ENCODE measurements at places on chromosomes 16 and 17. TPM values are rescaled to one million over a fixed set of nuclear protein-coding genes. Genes with fewer than 3 reads are reported as not detected.
A peak's percentile ranks its signal among the peaks of the same experiment; 100 is the strongest.

GRCh38 chr17:66538776-66539175 lies 236.4 kb downstream of the PRKCA start:
- no peak for DNase-seq

GRCh38 chr17:49511810-49512209 lies 16.7 kb downstream of the NGFR start:
- DNase-seq: no peak

- DNase-seq: peak; percentile 89
Measured at GRCh38 chr16:67860589-67861398, 12.1 kb upstream of the EDC4 start.

GRCh38 chr17:52831536-52831935 lies 673.0 kb upstream of the CA10 start:
- no peak for DNase-seq

DNA sequence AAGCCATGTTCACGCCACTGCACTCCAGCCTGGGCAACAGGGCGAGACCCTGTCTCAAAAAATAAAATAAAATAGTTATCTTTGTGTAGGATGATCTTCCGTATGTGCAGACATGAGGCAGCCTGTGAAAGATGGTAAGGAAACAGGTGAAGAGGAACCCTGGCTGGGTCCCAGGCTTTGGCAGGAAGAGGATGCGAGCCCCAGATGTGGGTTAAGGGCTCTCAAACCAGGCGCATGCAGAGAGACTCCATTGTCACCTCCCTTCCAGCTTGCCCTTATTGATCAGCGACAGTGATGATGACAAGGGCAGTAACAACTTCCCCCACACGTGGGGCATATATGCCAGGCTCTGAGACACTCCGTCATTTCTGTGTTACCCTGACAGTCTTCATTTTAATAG lies 106.8 kb downstream of the GNAO1 start:
- no peak for DNase-seq

- no peak for DNase-seq
Measured at GRCh38 chr17:82415336-82415735, 2.8 kb upstream of the HEXD start.

- no peak for DNase-seq
Measured at GRCh38 chr17:4902540-4902939, 358 bp downstream of the CHRNE start.

GRCh38 chr17:75875940-75876189 lies 2.5 kb downstream of the TRIM47 start:
- DNase-seq: no peak

GRCh38 chr16:70677499-70678120 lies 8.2 kb downstream of the MTSS2 start:
- no peak for DNase-seq

- DNase-seq: no peak
Measured at GRCh38 chr17:17072546-17072945, 30.3 kb downstream of the MPRIP start.

GRCh38 chr17:56978441-56979090 lies 635 bp downstream of the SCPEP1 start:
- DNase-seq: peak; percentile 17

GRCh38 chr17:44777394-44778348 lies 18.9 kb downstream of the ADAM11 start:
- DNase-seq: no peak

DNA sequence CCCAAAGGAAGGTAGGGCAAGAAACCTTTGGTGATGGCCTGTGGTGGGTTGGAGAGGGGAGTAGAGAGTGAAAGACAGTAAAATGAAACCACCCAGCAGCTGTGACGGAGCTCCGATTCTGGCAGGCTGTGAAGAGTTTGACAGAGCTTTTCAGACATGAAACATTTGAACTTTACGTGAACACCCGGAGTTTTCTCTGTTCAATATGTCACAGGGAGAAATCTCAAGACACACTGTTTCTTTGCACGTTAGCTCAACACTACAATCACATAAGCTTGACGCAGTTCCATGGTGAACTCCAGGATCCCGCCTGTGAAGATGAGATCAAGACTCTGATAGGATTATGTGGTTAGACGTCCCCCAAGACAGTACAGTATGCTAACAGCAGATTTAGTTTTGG lies 79.6 kb upstream of the CDH11 start:
- no peak for DNase-seq

DNA sequence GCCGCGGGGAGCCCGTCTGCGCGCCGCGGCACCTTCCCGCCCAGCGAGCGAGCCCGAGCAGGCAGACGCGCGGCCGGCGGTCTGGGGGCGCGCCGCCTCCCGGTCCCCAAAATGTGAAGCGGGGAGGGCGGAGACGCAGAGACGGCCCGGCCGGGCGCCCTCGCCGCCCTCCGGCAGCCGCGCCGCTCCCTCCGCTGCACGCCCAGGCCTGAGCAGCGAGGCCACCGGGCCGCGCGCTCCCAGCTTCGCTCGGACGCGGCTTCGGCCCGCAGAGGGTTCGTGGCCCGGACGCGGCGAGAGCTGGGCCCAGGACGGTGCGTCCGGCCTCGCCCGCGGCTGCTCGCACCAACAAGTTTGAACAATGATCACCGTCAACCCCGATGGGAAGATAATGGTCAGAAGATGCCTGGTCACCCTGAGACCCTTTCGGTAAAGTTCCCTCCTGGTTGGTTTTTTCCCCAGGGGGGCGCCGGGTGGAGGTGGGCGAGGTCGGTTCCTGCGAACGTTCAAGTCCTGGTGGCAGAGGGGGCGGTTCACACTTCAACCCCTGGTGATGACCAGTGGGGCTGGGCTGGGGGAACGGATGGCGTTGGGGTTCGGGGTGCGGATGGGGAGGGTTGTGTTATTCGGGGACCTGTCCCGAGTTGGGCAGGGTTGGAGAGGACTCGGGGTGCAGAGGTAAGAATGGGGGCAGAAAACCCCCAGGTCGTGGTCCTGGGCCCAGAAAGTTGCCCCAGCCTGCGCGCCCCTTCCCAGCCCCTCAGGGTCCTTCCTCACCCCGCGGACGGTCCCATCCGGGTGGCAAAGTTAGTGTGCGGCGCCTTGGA lies 678 bp downstream of the MGAT5B start:
- DNase-seq: no peak

The KRT31 gene
- total RNA-seq: 0.26 TPM

The KRTAP4-4 gene
- total RNA-seq: not detected

The GAST gene
- 0.90 TPM for total RNA-seq

The SAP30BP gene
- 58.4 TPM for total RNA-seq

The CCL14 gene
- total RNA-seq: not detected

The ASPHD1 gene
- 2.4 TPM for total RNA-seq

The IL21R gene
- not detected for total RNA-seq

The KCNJ18 gene
- total RNA-seq: not detected

The OR3A2 gene
- total RNA-seq: not detected

The RPL23 gene
- 3,303 TPM for total RNA-seq

The KRT9 gene
- total RNA-seq: 0.51 TPM
